ENCODE measurements at places on chromosomes 16 and 17.

- DNase-seq: no peak
These were observed 2.3 kb downstream of the RAB37 start for GRCh38 chr17:74739227-74739831.

DNA sequence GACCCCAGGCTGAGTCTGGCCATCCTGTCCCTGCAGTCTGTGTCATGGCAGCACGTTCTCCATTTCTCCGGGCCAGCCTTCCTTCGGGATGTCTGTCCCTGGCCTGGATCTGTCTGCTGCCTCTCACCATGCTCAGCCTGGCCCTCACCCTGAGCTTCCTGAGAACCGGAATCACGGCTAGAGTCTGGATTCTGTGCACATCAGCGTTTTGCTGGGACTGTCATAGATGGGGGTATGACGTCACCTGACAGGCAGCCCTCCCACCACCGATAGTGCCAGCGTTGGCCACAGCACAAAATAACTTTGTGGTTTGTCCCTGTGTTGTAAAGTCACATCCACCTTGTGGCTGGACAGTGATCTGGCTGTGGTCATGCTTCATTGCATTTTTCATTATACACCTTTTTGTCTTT, 59.2 kb downstream of the B9D1 start:
- DNase-seq: no peak

- DNase-seq: no peak
These were observed 71.6 kb downstream of the MAP2K6 start for GRCh38 chr17:69485901-69486643.

DNA sequence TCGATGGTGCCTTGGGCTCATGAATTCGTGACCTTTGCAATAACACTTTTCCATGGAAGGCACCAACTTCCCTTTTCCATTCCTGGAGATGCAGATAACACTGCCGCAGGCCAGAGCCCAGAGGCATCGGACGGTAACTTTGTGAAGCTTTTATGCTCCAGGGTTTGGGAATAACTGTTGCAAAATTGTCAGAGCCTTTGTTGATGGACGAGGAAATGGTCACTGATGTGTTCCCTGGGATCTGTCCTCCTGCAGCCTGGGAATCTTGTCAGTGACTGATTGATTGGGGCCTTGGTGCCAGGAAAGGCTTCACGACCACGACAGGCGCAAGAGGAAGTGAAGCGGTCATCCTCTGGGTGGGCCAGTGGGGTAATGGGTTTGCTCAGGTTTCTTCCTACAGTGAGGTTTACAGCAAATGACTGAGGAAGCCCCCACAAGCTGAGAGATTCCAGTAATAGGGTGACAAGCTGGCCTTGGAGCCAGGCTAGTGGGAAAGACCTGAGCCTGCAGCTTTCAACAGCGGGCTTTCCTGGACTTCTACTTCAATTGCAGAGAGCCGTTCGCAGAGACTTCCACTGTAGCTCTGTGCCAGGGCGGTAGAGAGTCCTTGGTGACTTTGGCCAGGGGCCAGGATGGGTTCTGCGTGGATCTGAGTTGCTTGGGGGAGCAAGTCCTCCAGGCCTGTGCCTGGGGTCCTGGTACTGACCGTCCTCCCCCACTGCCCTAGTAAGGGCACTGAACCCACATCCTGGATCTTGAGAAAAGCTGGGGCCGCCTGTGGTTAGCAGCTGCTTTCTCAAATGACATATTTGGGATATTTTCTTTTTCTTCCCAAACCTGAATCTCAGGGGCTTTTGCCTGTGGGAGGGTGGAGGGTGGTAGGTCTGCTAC, 37.6 kb downstream of the PGS1 start:
- no peak for DNase-seq

DNA sequence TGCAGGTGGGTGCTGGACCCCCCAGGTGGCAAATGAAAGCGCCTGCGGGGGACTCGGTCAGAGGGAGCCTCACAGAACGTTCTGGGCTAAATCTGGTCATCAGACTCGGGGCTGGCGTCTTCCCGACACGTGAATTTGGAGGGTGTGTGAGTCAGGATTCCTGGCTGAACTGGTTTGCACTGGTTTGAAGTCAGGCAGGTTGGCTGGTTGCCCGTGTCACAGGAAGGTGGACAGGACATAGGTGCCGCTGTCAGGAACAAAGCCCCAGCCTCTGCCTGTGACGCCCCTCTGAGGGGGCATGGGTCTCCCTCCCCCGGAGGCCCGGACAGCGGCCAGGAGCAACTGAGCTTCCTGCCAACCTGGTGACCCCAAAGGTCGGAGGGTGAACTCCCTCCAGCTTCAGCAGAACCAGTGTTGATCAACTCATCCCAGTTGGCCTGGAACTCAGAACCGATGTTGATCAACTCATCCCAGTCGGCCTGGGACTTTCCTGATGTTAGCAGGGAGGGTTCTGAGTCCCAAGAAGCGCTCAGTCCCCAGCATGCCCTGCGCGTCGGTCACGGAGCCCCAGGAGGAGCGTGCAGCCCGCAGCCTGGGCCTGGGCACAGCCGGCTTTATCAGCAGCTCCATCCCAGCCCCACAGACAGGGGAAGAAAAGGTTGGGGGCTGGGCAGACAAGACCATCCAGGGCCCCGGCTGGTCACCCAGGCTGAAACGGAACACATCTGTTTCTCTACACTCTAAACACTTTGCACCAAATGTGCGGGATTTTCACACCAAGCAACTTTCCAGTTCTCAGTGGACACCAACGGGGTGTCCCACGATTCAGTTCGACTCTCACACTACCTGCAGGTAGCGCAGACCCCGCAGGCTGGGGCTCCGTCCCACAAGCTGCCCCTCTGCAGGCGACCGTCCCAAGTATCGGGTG, 14.4 kb upstream of the METRNL start:
- DNase-seq: no peak

- DNase-seq: no peak
These were observed 365.6 kb downstream of the GRIN2A start for GRCh38 chr16:9816644-9817043.
